ENCODE measurements at places on chromosomes 3 and 15.

GRCh38 chr3:108985844-108986243, 32.2 kb upstream of the GUCA1C start:
- no peak for DNase-seq

DNA sequence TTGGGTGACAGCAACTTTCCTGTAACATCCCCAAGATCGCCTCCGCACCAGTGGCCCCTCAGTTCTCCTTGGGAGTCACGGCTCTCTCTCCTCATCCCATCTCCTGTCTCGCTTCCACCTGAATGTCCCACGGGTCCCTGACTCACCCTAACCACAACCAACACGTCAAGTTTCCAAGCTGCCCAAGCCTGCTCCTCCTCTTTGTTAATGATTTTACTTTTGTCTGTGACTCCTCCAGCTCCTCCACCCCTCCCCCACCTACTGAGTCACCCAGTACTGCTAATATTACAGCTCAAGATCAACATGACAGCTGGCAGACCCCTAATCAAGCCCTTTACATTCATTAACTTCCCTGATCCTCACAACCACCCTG, 39.3 kb downstream of the BDH1 start:
- DNase-seq: no peak

DNA sequence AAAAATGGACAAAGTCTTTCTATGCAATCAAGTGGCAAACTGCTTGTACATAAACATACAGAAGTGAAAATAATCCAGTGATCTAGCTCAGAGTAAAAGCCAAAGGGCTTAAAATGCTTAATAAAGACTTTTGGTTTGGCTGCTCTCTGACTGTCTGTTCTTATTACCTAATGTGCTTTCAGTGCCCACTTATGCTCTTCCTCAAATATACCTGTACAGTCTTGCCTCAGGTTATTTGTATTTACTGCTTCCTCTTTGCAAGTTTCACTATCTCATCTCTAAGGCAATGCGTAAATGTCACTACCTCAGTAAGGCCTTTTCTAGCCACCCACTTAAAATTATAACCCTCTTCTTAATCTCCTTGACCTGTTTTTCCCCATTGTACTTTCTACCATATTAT, 171.8 kb downstream of the EPHA6 start:
- DNase-seq: no peak

- no peak for DNase-seq
Measured at GRCh38 chr15:22939051-22939450, 41.1 kb downstream of the CYFIP1 start.

- DNase-seq: no peak
Measured at GRCh38 chr3:161275919-161276318, 54.8 kb downstream of the NMD3 start.

- no peak for DNase-seq
Measured at GRCh38 chr3:64179860-64180259, 45.4 kb downstream of the PRICKLE2 start.

DNA sequence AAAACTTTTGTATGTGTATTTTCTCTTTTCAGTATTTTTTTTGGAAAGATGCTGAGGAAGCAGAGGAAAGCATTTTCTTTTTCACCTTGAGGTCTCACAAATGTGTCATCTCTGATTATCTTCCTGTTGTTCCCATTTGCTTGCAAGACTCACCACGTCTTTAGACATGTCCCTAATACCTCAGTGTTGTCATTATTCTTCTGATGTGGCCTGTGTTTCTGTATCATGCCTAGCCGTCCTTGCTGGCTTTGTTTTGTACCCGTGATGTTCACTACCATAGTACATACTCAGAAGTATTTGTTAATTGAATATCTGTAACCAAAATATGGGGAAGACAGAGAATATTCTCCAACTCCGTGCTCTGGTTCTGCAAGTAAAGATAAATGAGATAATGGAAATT, 5.0 kb upstream of the P2RY14 start:
- DNase-seq: no peak

GRCh38 chr15:75578173-75578947, 755 bp downstream of the PTPN9 start:
- DNase-seq: no peak

GRCh38 chr15:33064878-33065277, 129.6 kb downstream of the FMN1 start:
- DNase-seq: no peak

DNA sequence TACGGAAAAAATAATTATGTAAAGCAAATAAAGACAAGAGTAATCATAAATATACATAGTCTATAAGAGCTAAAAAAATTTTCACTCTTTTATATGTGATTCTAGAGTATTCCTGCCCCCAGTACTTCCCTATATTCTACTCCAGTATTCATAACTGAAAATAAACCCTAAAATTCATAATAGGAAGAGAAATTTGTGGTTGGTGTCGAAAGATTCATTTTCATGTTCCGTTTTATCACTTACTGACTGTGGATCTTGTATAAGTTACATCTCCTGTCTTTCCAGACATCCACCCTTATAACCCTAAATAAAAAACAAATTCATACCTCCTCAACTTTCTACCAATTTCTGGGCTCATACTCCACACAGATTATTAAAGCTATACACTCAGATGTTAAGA, 16.0 kb upstream of the MBNL1 start:
- DNase-seq: no peak

- no peak for DNase-seq
Measured at GRCh38 chr3:46905661-46906451, 28.3 kb downstream of the PTH1R start.

- no peak for DNase-seq
Measured at GRCh38 chr3:150635076-150635475, 32.0 kb downstream of the SELENOT start.

GRCh38 chr15:89812011-89812846, 2.4 kb downstream of the ANPEP start:
- no peak for DNase-seq

- no peak for DNase-seq
Measured at GRCh38 chr3:52456169-52456799, 880 bp downstream of the NISCH start.

DNA sequence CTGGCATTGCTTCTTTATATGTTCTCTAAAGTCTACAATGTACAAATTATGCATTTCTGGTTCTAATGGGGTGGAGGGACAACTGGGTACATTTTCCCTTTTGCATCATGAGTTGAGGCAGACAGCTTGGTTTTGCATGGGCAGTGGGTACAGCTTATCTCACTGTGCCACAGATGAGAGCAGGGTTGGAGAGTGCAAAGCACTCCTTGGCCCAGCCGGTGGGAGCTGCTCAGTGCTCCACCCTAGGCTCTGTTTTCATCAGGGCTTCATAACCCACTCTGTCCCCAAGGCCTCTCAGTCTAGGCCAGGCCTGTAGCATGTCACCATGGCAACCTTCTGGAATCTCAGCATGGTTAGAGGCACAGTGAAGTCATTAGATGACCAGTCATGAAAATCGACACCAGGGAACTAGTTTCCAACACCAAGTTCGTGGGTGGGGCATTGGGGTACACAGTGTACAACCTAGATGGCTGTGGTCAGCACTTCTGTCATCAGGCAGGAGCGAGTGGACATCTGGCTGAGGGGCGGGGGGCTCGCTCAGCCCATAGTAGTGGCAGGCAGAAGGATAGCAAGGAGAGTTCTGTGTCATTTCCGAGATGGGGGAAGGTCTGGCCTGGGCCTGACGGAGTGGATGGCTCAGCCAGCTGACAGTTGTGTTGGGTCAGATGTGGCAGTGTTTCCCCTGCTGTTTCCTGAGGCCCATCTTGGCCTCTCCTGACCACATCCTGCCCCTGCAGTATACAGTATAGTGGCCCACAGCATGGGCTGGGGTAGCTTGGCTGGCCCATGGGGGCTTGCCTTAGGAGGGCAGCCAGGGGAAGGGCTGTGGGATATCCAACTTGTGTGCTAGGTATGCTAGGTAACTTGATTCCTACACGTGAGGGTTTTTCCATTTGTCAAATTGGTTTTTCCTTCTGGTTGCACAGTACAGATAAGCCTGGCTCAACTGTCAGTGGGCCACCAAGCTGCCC, 75.7 kb upstream of the PRR23C start:
- DNase-seq: no peak

GRCh38 chr15:67771189-67771800, 54.0 kb upstream of the SKOR1 start:
- no peak for DNase-seq

GRCh38 chr15:99101501-99101900, 3.4 kb upstream of the SYNM start:
- DNase-seq: no peak

DNA sequence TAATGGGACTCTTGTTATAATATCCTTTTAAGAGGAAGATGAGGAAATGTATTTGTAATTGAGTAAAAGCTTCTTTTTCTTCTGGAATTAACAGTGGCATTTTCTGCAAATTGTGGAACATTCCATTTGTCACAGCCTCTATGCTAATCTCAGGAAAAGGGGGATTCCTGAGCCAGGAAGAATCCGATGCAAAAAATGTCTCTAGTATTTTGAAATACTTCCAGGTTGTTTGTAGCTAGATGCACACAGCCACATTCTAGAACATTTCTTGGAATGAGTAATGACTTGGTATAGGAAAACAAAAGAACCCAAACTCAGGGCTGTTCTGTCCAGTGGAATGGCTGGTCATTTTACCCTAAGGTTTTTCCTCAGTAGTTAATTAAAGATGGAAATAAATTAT, 98.5 kb upstream of the SLC2A2 start:
- no peak for DNase-seq

GRCh38 chr15:80854104-80854503, 74.9 kb downstream of the CEMIP start:
- DNase-seq: no peak

DNA sequence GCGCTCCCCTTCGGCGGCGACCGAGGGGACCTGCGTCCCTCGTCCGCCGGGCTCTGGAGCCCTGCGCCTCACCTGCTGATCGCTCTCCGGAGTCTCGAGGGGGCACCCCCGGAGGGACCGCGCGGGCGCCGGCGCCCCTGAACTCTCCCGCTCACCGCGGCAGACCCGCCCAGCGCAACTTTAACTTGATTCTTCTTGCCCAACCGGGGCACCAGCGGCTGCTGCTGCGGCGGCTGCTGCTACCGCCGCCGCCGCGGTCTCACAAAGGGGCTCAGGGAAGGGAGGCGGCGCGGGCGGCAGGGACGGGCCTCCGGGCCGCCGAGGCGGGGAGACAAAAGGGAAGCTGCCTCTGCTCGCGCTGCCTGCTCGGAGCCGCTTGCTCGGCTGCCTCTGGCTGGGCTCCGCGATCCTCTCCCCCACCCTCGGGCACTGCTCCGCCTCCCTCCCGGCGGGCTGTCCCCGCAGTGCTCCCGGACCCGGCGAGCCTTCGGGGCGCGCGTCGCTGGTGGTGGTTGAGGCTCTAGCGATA, at the start of gene PPM1L:
Gene PPM1L (plus strand): TSS at position 456 of the 529 bp plus-strand sequence.
- peak; percentile 2 for DNase-seq

DNA sequence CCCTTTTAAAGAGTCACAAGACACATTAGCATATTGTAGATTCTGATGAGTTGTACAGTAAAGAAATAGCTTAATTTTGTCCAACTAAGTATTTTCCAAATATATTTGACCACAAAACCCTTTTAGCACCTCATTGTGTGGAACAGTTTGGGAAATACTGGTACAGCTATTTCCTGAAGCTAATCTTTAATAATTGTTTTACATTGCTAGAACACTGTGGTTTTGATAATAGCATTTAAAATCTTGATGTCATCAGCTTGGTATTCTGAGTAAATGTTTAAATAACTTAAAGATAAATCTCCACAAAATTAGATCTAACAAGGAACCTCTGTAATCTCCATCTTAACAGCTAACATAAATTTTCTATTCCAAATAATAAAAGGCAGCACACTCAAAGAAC, 140.0 kb upstream of the MLF1 start:
- no peak for DNase-seq

DNA sequence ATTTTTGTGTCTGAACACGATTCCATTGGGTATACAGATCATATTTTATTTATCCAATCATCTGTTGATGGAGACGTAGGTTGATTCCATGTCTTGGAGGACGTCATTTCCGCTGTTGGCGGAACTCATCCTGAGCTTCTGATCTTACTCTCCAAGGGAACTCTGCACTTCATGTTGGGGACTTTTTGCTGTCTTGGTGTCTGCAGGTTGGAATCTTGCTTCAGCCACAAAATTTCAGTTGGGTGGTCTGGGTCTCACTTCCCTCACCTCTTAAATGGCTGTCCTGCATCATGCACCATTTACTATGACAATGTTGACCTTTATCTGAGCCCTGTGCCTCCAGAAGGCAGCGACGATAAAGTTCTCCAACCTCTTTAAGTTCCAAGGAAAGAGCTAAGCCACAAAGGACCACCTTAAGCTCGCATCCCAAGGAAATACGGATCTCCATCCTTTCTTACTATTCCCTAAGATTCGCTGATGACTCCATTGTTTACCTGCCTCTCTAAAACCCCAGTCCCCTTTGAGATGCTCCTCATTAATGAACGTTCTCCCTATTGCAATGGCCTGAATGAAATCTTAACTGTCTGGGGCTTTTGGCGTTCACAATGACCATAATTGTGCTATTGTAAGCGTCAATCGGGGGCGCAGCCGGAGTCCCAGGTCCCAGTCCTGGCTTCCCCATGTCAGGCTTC, 23.1 kb upstream of the RNU6-1 start:
- no peak for DNase-seq

DNA sequence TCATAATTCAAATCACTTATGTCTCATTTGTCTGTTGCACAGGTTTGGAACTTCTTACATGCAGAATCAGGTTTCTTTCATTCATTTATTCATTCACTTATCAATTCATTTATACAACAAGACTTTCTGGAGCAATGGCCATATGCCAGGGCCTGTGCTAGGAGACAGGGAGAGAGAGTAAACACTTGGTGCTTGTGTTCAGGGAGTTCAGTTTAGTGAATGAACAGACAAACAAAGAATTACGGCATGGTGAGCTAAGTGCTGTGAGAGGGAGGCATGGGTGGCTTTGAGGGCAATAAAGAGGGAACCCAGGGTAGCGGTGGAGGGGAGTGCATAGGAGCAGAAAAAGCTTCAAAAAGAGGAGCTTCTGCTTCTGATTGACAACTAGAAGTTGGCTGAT, 8.5 kb upstream of the IREB2 start:
- no peak for DNase-seq

DNA sequence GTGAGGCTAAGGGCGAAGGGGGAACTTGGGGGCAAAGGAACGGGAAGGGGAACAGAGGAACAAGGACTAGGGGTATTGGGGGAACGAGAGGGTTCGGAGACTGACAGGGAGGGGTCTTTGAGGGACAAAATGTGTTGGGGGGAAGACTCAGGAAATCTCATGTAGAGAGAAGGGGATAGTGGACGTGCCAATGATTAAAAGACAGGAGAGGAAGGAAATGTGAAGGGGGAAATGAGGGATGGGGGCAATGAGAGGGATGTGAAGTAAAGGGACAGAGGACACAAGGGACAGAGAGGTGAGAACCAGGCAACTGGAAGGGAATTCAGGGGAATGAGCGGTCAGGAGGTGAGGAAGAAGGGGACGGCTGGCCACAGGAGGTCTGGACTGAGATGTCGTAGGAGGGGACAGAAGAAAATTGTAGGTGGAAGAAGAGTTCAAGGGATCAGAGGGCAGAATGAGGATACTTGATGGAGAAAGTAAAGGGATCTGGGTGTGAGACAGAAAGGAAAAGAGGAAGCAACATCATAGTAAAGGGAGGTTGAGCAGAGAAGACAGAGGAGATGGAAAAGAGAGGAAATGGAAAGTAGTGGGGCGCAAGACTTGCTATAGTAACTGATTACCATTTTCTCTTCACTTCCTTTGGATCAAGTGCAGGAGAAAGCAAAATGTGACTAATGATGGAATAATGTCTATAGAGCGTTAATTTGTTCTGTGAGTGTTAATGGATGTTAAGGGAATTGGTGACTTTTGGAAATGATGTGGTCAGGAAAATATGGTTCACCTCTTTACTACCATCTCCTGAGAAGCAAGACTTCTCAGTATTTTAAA, 749 bp downstream of the RAB8B start:
- no peak for DNase-seq
